ENCODE measurements at places on chromosomes 13 and 19.

GRCh38 chr19:50258918-50259372 is 55.5 kb downstream of the MYH14 start:
- no peak for DNase-seq

- no peak for DNase-seq
These were observed 61.4 kb downstream of the MICU2 start for GRCh38 chr13:21542563-21542962.

DNA sequence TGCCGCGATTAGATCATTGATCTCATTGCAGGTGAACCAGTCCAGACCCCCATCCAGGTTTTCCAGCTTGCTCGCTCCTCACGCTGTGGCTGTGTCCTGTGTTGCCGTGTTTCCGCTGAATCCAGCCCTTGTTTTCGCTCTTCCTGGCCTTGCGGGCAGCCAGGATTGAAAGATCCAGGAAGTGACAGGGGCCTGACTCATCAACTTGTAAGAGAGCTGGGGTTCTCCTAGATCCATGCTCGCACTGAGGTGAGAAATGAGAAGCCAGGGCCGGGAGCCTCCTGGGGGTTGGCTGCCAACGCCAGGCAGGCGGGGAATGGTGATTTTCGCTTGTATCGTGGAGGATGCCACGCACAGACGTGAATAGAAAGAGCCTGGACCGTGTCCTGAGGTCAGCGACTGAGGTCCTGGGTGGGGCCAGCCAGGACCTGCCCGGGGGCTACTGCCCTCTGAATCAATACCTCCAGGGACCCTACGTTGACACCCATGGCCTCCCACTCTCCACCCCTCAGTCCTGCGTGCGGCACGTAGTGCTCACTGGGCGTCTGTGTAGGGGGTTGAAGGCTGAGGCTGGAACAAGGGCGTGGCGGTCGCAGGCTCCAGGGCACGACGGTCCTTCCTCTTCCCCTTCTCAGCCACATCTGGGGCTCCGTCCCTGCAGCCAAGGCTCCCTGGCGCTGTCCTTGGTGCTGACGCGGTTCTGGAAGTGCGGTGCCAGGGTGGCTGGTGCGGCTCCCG is 7.3 kb upstream of the PTPRH start:
- no peak for DNase-seq

GRCh38 chr19:2977746-2978138 is 378 bp downstream of the TLE6 start:
- DNase-seq, result no peak

DNA sequence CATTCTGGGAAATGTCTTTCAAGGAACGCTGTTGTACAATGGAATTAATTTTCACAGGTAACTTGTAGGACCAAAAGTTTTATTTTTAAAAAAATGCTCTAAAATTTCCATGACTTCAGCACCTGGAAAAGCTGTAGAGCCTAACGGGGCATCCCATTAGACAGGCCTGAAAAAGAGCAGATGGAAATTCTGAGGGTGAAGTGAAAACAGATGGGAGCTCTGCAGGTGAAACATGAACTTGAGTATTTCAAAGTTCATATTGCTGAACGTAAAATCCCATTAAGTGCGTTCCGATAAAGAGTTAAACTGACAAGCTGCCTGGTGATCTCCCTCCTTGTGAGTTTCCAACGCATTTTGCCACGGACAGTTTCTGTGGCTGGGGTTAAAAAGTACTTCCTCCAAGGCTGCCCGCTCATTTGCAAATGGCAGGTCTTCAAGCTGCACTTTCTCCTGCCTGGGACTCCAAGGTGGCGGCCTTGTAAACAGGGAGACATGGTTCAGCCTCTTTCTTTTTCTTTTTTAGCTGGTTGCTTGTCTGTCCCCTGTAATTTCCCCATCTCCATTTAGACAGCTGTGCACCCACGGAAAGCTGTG is 450.4 kb downstream of the FGF9 start:
- DNase-seq, result no peak

DNA sequence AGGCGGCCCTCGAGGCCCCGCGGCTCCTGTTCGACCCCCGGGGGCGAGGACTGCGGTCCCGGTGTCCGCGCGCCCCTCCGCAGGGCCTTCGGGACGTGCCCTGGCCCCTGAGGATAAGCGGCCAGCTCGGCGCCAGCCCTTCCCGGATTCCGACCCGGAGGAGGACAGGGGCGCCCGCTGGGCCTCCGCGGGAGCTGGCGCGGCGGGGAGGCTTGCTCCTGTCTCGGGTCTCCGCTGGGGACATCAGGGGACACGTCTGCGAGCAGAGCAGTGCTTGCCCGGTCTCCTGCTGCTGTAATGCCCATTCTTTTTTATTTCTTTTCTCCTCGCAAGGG is 829 bp downstream of the B3GLCT start:
- DNase-seq, result peak; percentile 22

GRCh38 chr13:30587231-30587630 is 30.5 kb upstream of the USPL1 start:
- DNase-seq, result no peak

- no peak for DNase-seq
These were observed 226.5 kb downstream of the FOXO1 start for GRCh38 chr13:40439928-40440327.

DNA sequence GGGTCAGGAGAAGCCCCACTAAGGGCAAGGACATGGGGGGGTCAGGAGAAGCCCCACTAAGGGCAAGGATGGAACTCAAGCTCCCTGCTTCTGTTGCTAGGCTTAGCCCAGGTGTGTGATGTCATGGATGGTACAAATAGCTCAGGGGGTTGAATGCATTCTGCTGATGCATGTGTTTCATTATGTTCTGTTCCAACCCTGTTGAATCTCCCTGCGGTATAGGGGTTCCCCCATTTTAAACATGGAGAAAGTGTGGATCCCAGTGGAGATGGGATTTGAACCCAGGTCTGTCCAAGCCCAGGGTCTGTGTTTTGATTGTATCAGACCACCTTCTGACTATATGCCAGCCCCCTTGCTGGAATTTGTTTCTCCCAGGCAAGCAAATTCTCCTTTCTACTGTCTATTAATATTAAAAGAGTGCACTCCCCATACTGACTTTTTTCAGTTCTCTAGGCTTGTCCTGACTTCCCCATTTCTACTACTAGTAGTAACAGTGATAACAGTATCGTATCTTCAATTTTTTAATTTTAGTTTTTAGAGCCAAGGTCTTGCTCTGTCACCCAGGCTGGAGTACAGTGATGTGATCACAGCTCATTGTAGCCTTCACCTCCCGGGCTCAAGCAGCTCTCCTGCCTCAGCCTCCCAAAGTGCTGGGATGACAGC is 6.7 kb downstream of the ZNF865 start:
- DNase-seq, result no peak

GRCh38 chr13:87124785-87125074 is 546.4 kb upstream of the SLITRK5 start:
- DNase-seq, result no peak

DNA sequence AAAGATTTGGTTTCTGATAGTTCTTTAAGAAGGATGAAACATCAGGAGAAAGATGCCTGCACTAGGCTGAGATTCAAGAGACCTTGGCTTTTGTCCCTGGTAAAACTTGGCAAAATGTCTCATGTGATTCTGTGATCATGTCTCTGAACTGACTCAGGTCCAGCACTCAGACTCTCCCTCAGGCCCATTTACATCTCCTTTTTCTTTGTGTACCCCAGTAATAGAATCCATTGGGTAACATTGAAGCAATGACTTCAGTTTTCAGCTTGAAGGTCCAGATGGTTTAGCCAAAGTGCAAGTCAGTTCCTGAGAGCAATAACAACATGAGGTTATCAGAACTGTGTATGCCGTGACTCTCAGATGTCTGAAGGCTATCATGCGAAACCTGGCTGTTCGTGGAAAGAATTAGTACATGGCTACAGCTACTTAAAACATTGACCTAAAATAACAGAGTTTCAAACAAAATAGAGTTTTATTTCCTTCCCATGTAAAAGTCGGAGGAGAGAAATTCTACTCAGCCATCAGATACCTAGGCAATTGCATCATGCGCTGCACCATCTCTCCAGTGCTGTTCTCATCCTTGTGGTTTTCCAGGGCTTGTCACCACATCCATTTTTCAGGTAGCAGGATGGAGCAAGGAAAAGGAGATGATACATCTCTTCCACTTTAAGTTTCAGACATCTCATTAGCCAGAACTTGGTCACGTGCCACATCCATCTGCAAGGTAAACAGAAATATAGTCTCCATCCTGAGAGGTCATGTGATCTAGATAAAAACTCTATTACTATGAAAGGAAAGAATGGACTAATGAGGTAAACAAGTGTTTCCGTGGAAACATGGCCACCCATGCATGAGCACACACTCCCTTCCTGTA is 117.3 kb downstream of the POSTN start:
- no peak for DNase-seq

- no peak for DNase-seq
These were observed 26.9 kb downstream of the NOTCH3 start for GRCh38 chr19:15173746-15174404.

- no peak for DNase-seq
These were observed 68.8 kb downstream of the COL4A1 start for GRCh38 chr13:110237875-110238817.

DNA sequence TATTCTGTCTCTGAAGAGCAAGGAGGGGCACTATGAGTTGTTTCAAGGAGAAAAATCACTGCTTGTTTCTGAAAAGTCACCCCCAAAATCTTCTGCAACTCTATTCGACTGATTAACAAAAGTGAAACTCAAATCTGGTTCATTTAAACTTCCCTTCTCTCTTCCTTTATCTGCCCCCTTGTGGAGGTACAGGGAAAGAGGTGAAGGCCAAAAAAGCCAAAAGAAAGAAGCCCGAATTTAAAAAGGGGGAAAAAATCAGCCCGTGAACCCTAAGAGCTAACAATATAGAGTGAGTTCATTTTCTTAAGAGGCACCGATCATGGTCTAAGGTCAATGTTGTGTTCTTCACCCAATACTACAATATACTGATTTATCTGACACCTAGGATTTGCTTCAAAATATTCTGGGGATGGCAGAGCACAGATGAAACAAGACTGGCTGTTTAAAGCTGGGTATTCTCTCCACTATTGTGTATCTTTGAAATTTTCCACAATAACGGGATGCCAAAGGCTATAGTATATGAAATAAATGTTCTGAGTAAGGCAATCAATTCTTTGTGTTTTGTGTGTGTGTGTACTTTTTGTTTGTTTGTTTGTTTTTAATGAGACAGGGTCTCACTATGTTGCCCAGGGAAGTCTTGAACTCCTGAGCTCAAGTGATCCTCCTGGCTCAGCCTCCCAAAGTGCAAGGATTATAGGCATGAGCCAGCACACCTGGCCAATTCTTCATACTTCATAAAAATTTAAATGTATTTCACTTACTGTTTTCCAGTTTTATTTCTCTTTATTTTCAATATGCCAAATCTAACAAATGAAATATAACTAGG is 55.0 kb upstream of the EEF1AKMT1 start:
- DNase-seq, result no peak

- DNase-seq, result no peak
These were observed 34.9 kb downstream of the LRCH1 start for GRCh38 chr13:46587807-46588418.

DNA sequence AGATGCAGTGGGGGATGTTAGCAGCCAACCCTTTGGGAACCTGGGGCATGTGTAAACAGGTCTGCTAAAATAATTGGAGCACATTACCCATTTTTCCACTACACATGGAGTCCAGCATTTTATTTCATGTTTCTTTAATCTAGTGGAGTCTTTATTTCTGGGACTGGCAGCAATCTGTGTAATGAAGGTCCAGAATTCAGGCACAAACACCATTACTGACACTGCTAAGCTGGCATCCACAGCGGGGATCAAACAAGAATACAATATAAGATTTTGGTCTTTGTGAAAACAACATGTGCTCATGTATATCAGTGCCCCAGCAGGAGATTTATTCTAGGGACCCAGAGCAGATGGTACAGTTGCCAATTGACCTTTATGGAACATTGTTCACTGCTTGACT is 1587.0 kb upstream of the PRR20A start:
- no peak for DNase-seq

GRCh38 chr13:21688056-21688455 is 17.2 kb downstream of the FGF9 start:
- no peak for DNase-seq

DNA sequence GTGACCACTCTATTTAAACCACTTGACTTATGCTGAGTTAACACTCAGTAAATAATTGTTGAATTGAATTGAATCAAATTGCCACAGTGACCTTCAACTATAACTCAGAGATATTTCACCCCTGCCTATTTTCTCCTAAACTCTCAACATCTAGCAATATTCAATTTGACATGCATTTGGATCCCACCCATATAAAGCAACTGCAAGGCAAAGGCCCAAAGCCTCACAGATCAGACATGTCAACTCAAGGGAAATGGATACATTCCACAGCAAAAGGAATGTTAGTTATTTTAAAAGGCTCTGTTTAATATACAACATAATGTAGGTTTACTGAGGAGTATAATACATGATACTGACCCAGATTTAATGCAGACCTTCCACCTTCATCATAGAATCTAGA is 107.4 kb downstream of the KCTD12 start:
- DNase-seq, result no peak

- DNase-seq, result peak; percentile 65
These were observed 9.0 kb downstream of the ABHD8 start for GRCh38 chr19:17294051-17294891.

GRCh38 chr19:2288818-2289713 is 7.1 kb upstream of the PEAK3 start:
- no peak for DNase-seq

DNA sequence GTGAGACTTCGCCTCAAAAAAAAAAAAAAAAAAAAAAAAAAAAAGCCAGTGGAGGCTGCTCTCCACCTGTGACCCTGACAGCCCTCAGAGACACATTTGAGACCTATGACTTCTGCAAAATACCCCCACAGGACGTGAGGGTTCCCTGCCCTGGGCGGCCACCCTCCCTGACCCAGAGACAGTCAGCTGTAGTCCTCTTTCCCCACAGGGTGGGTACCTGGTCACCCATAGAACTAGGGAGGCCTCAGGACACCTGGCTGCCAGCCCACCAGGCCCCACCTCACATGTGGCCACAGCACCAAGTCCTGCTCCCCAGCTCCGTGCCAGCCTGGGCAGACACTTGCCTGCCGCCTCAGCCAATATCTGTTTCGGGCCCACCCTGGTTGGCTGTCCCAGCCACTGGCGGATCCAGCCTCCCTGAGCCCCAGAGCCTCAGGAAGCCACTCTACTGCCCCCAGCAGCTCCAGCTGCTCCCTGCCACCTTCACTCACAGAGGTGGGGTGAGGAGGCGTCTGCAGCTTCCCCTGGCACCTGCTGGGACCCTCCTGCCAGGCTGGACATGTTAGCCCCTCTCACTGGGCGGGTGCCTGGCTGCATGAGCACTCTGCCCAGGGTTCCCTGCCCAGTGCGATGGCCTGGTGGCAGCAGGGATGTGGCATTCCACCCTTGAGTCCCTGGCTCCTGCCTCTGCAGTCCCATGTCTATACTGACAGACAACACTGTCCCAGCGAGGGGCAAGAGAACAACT is 6.9 kb downstream of the MKNK2 start:
- no peak for DNase-seq

Data from GM12892 (cell line).